ENCODE measurements at places on chromosomes 3 and 15. TPM values are rescaled to one million over a fixed set of nuclear protein-coding genes. Genes with fewer than 3 reads are reported as not detected.
A peak's percentile ranks its signal among the peaks of the same experiment; 100 is the strongest.

DNA sequence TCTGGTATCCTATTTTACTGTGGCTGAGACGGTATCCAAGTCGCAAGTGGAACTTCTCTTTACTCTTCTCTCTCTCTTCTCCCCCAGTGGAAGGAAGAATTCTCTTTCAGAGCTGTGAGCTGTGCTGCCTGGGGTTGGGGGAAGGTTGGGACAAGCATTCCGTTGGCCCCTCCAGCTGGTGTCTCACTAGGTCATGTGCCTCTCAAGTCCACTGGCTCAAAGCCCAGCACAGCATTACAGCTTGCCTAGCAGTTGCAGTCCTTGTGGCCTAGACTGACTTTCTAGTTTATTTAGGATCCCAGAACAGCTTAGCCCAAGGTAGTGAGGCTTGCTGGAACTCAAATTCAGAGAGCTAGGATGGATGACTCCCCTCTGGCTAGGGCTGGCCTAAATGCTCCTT, 76.1 kb upstream of the SPATA16 start:
- no peak for DNase-seq

DNA sequence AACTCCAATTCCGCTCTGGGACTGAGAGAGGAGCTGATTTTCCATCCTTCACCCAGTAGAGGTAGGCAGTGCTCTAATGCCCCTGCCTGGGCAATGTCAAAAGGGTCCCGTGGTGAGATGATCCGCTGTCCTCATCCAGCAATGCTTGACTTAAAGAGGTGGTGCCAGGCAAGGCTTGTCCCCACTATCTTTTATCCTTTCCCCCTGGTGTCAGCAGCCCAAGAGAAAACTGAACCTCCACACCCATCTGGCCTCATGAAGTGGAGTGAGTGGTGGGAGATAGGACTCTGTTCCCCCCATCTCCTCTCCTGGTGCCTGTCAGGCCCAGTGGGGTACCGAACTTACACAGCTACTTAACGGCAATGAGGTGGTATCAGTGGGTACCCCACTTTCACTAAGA, 107.1 kb downstream of the ABHD5 start:
- DNase-seq, result no peak

GRCh38 chr15:76011627-76012551, at the start of gene NRG4:
TSS of gene NRG4 (minus strand) at chr15:76012424. CDS start at chr15:76011230, 1,194 bp downstream.
- DNase-seq, result no peak

GRCh38 chr3:109707617-109708016, 370.3 kb upstream of the DPPA4 start:
- DNase-seq, result no peak

DNA sequence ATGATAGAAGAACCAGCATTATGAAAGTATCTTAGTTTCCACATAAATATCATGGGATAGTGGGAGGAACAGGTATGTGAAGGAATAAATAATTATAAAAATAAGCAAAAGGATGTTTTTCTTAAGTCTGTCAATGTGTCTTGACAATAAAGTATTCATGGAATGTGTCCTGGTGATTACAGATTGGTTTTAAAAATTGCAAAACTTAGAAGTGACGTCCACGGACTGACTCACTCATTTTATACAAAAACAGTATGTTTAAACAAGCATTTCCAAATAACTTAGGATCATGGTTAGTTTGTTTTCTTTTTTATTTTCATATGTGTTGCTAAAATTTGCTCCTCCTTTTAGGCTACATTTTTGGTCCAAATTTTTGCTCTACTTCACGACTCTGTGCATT, 687.0 kb upstream of the NECTIN3 start:
- DNase-seq, result no peak

DNA sequence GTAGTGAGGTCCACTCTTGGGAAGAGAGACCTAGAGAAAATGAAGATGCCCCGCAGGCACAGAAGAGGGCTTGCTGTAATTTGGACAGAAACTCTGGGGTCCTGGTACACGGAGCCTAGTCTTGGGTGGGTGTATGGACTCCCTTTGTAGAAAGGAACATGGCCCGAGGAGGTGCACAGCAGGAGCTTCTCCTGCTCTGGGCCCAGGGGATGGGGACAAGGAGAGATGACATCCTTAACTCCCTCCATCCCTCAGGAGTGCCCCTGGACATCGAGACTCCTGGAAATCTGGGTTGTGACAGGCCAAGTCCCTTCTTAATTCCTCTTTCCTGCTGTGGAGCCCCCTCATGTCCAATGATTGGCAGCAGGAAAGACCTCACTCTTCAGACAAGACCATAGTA, 29.9 kb upstream of the ABHD2 start:
- no peak for DNase-seq

DNA sequence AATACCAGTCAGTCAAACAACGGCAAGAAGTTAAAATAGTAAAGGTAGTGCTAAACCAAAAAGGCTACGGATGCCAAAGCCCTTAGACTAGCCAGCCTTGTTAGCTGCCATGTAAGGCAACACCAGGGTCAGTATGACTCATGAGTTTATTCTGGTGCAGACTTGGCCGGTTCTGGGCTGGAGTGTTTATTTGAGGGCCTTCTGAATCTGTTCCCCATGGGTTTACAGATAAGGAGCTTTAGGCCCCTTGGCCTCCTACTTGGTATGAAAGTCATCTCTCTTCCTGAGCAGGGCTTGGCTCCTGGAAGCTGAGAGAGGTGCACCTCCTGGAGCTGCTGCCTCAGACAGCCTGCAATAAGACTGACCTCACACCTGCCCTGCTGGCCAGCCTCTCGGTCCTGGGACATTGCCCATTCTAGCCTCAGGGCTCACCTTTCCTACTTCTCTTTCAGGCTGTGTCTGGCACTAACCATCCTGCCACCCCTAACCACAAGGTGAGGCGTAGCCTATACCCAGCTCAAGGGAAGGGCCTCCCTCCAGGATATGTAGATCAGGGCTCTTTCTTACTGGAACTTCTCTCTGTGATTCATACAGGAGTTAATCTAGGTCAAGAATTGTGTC, 10.4 kb upstream of the RTP1 start:
- DNase-seq, result no peak

DNA sequence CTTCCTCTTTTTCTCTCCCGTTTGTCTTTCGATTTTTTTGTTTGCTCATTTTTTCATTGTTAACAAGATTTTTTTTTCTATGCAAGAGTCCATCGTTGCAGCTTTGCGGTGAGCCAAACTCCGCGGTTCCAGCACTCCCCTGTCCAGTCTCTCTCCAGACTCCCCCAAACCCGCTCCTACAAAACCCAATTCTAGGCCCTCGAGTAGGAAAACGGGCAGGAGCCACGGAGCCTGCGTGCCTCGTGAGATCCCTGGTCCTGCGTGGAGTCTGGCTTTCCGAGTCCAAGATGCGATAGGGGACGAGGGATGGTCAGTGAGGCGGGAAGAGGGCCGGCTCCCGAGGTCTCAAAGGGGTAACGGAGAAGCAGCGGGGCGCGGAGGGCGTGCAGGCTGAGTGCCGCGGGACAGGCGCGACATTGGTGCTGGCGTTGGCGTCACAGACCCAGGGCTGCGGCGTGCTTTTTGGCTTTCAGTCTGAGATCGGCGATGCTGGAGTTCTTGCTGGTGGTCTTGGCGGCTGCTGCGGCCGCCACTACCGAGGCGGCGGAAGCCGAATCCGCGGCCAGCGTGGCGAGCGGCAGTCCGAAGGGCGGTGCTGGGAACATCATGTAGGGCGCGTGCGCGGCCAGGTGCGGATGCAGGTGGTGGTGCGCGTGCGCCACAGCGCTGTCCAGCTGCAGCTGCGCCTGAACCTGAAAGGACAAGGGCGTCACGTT, 8.5 kb downstream of the SHOX2 start:
- DNase-seq, result peak; percentile 48

DNA sequence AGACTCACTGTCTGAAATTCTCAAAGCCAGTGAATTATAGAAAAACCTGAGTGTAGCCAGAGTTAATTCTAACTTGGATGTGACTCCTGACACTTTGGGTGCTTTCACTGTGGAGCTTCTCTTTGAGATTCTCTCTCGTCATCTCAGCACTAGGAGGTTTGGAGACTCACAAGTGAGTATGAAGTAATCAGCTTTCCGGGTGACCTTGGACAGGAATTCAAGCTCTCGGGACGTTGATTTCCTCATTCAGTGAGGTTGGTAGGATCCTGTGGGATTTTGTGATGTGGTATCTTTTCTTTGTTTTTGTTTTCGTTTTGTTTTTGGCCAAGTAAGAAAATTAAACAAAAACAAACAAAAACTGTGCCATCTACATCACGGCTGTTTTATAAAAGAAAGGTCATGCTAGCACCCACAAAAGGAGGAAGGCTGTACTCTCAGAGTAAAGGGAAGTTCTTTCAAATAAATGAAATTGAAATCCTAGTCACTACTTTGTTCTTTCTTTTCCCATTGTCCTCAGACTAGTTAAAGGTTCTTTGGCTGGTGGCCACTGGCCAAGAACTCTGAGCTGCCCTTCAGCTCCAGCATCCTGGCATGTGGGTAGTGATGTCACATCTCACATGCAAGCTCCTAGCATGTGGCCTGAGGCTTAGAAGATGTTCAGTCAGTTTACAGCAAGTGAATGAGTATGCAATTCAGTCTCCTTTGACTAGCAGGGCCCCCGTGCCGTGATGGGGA, 263.3 kb upstream of the TPM1 start:
- no peak for DNase-seq

GRCh38 chr15:72198356-72199204, 993 bp upstream of the GRAMD2A start:
- no peak for DNase-seq

GRCh38 chr3:13595485-13595884, 46.6 kb downstream of the FBLN2 start:
- no peak for DNase-seq

GRCh38 chr3:17432236-17432635, 310.2 kb downstream of the TBC1D5 start:
- DNase-seq, result no peak

GRCh38 chr3:31567036-31567435, 34.3 kb downstream of the STT3B start:
- no peak for DNase-seq

- no peak for DNase-seq
Observed at GRCh38 chr3:151145713-151146070, 57.3 kb downstream of the GPR171 start.

DNA sequence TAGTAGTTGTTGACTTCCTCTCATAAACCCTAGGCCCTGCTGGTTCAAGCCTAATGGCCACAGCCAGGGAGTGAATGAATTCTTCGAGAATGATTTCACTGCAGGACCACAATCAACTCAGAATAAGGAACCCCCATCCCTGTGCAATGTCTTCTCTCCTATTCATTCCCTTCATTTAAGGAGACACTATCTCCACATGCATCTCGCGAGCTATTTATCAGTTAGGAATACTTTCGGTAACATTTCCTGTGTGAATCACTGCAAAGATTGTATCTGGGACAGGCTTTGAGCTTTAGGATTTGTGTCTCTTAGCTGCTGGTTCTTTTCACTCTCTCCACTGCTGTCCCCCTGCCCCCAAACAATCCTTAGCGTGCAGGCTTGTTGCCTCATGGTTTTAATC, 94.4 kb downstream of the MYLK start:
- no peak for DNase-seq

DNA sequence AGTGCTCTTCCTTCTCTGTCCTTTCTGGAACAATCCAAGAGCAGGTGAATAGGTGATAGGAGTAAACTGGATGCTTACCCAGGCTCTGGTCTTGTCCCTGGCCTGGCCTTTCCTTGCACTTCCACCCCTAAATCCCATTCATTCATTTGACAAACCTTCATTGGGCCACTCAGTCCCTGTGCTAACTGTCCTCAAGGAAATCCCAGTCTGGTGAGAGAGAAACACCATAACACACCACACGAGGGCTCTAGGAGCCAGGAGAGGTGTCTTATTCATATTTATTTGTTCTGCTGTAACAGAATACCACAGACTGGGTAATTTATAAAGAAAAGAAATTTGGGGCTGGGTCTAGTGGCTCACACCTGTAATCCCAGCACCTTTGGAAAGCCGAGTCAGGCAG, 22.8 kb downstream of the EFCC1 start:
- no peak for DNase-seq

DNA sequence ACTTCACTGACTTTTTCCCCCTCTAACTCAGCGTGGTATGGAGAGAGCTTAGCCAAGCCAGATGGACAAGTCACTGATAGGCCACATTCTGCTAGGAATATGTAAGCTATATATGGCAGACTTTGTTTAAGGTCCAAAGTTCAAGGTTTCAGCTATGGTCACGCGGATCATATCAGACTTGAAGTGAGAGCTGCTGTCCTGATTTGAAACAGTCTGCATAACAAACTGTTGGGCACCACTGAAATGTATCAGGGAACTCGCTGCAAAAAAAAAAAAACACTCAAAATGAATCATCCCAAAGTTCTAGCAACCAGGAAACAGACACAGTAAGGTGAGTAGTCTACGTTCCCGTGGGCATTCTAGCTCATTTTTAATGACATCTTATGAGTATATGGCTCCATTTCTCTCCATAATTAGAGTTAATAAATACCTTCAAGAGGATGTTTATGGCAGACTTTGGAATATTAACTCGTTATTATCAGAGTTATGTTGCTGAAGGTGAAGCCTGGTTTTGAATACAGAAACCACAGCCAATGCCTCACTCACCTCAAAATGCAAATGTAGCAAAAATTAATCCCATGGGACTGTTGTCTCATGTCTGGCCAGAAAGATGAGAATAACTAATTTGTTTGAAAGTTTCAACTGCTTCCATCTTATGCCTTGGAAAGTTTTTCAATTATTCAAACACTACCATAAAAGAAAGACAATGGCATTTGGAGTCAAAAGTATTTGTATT, 12.3 kb downstream of the DPH3 start:
- DNase-seq, result no peak

DNA sequence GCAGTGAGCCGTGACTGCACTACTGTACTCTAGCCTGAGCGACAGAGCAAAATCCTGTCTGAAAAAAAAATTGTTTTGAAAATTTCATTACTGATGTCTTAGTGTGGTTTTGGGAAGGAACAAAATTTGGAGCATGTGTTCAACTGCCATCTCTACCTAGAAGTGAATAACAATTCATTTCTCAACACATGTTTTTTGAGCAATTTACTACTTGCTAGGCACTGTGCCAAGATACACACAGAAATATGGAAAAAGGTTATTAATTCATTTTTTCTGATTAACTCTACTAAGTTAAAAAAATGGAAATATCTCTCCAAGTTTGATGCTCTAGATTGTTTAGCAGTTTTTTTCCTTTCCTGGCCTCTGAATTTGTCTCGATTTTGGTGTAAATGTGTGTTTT, 5.2 kb upstream of the TCF12 start:
- DNase-seq, result no peak

DNA sequence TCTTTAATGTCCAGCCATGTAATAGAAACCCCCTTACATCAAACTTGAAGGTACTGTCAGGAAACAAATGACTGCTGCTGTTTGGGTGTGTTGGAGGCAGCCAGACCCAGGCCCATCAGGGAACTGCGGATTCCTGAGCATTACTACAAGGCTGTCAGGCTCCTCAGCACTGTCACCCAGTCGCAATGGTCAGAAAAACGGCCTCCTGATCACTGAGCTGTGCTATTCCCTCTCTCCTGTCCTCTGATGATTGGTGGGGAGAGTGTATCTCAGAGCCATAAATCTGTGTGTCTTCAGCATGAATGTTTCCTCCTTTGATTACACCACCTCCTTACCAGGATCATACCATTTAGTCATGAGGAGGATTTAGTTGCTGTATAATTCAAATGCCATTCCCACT, 135.2 kb upstream of the GADL1 start:
- peak; percentile 24 for DNase-seq

- DNase-seq, result no peak
Observed at GRCh38 chr3:9732740-9733115, 1.2 kb downstream of the BRPF1 start.

- no peak for DNase-seq
Observed at GRCh38 chr3:127738192-127738840, 65.6 kb downstream of the ABTB1 start.

CCR9 gene
- polyA plus RNA-seq, result 0.09 TPM

CAV3 gene
- polyA plus RNA-seq, result 0.86 TPM

CAMP gene
- not detected for polyA plus RNA-seq

GPR176 gene
- polyA plus RNA-seq, result 14.2 TPM

TMC3 gene
- 0.08 TPM for polyA plus RNA-seq

SLC2A2 gene
- 23.3 TPM for polyA plus RNA-seq

SKOR1 gene
- 0.31 TPM for polyA plus RNA-seq

ACTRT3 gene
- polyA plus RNA-seq, result 4.9 TPM

SLC28A2 gene
- 0.29 TPM for polyA plus RNA-seq

Data from left renal cortex interstitium (tissue), 4 donors.